ENCODE measurements at places on chromosomes 12 and 14.

- DNase-seq = no peak
Observed at GRCh38 chr12:66014818-66015217, 115.7 kb downstream of the LLPH start.

DNA sequence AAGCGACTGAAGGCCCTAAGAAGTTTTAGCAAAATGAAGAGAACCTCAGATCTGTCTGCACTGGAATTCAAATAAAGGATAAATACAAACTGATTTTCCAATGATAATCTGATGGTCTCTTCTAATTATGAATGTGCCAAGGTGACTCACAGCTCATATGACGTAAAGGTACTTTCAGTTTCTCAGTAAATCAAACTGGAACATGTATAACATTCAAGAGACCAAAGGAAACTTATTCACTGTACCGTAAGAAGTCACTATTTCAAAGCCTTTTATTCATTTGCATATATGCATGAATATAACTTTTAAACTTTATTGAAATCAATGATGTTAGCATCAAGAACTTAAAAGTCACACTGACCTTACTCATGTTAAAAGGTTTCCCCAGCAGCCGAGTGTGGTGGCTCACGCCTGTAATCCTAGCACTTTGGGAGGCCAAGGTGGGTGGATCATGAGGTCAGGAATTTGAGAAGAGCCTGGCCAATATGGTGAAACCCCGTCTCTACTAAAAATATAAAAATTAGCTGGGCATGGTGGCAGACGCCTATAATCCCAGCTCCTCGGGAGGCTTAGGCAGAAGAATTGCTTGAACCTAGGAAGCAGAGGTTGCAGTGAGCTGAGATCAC is 52.2 kb downstream of the ATXN2 start:
- DNase-seq = no peak

DNA sequence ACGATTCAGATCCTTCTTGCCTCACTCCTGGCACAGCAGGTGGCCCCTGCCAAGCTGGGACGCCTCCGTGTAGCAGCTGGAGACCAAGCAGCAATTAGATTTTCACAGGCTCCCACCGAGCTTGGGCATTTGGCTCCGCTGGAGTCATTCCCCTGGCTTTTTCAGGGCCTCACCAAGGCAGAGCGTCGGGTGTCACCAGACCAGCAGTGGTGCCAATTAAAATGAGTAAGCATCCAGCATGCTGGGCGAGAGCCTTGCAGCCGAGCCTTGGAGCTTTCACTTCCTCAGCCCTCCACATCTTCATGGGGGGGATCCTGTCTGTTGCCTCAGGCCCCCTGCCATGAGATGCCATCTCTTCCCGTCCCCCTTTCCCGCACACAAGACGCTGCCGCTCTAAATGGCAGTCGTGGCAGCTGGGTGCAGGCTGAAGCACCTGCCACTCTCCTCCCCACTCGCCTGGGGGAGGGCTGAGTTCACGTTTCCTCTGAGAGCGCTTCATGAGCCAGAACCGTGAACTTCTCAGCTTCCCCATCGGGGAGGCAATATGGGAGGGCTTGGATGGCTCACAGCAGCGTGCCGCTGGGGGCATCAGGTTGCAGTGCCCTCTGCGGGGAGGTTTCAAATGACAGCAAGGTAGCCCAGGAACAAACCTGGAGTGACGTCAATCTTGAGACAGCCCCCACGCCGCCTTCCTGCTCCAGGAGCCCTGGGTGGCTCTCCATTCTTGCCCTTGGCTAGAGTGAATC is 11.7 kb downstream of the TPCN1 start:
- no peak for DNase-seq

DNA sequence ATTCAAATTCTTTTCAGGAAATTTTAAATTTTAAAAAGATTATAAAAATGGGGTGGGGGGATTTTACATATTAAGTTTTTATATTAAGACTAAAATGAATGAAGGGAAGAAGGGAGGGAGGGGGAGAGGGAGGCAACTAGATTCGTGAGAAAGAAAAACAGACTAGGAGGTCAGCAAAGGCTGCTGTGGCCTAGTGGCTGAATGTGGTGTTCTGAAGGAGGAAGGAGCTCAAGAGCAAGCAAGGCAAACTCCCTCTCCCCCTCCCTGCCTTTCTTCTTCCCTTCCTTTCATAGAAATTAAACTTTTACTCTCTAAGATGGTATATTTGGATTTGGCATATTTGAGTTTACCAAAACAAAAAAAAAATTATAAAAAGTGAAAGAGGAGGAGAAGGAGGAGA is 18.1 kb downstream of the DYRK2 start:
- no peak for DNase-seq

DNA sequence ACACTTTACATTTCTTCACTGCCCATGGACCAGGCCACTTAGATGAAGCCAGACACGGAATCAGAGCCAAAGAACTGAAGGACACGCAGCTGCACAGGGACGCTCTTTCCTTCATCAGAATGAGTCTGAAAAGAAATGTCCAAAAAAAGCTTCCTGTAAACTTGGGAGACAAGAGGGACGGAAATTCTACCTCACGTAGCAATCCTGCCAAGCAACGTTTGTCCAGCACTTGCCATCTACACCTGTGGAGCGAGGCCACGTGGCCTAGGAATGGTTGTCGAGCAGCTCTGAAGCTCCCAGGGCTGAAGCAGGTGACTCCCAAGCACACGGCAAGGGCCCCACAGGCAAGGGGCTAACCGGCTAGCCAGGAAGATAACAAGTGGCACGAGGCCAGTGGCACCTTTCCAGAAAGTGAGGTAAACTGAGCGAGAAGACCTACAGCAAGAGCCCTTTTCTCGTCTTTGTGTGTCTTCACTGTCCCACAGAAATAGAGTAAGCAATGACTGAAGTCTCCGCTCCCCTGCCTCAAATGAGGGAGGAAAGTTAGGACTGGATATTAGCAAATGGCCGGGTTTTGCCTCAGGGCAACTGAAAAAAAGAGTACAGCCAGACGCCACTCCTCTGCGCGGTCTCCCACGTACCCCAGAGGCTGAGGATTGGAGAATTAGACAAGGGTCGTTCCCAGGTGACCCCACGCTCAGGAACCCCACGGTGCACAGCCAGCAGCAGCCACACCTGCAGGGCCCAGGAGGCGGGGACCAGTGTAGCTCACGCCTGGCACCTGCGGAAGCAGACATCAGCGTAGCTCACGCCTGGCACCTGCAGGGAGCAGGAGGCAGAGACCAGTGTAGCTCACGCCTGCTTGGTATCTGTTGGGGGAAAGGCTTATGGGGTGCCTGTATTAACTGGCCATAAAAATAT is 7.7 kb downstream of the ZNF605 start:
- DNase-seq = no peak

GRCh38 chr14:75587388-75587787 is 9.0 kb downstream of the FLVCR2 start:
- no peak for DNase-seq

- peak; percentile 34 for DNase-seq
Observed at GRCh38 chr12:6701078-6701768, 608 bp upstream of the PIANP start.

DNA sequence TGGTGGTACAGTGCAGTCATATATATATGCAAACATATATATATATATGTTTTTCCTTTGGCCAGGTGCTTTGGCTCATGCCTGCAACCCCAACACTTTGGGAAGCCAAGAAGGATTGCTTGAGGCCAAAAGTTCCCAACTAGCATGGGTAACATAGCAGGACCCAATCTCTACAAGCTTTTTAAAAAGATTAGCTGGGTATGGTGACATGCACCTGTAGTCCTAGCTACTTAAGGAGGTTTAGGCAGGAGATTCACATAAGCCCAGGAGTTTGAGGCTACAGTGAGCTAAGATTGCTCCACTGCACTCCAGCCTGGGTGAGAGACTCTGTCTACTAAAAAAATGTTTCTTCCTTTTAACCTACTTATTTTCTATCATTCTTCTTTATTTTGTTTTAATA is 10.2 kb downstream of the PZP start:
- no peak for DNase-seq

DNA sequence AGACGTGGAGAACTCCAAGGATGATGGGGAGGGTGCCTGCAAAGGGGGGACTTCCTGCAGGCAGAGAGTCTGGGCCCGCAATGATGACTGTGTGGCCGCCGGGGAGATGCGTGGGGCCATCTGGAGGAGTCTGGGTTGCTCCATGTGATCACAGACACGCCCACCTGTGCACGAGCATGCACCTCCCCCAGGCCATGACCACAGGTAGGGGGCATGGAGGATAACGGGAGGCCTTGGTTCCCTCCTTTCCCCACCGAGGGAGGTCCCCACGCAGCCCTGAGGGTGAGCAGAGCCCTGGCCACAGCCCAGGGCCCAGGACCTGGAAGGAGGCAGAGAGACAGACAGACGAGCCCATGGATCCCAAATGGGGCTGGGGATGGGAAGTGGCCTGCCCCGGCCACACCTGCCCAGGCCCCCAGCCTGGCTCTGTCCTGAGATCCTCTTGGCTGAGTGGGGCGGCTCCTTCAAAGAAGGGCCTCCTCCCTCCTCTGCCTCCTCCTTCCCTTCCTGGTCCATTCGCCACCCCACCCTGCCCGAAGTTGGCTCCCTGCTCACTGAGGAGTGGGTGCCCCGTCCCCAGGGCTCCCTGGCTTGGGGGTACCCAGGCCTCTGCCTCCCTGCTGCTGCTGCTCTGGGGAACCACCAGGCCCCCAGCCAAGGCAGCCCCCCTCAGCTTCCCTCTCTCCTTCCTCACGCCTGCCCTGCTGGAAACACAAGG is 138.2 kb downstream of the CALM1 start:
- DNase-seq = no peak

GRCh38 chr14:62162998-62163589 is 400.9 kb downstream of the SNAPC1 start:
- peak; percentile 55 for DNase-seq

GRCh38 chr14:99896361-99896760 is 103.1 kb downstream of the EML1 start:
- DNase-seq = no peak

DNA sequence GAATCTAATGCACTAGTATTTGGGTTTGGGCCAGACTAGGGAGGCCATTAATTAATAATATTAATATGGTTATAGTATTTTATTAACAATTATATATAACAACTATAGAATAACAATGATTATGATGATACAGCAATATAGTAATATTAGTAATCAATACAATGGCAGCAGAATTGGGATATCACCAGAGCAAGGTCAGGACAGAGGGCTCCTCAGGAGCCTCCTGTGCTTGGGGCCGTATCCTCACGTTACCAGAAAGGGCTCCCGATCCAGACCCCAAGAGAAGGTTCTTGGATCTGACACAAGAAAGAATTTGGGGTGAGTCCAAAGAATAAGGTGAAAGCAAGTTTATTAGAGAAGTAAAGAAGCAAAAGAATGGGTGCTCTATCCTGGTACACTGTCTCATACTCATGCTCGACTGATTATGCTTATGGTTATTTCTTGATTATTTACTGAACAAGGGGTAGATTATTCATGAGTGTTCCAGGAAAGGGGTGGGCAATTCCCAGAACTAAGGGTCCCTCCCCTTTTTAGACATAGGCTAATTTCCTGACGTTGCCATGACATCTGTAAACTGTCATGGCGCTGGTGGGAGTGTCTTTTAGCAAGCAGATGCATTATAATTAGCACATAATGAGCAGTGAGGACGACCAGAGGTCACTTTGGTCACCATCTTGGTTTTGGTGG is 61.6 kb downstream of the RIN3 start:
- no peak for DNase-seq

GRCh38 chr14:67722293-67722692 is 20.6 kb downstream of the RDH12 start:
- DNase-seq = peak; percentile 12

DNA sequence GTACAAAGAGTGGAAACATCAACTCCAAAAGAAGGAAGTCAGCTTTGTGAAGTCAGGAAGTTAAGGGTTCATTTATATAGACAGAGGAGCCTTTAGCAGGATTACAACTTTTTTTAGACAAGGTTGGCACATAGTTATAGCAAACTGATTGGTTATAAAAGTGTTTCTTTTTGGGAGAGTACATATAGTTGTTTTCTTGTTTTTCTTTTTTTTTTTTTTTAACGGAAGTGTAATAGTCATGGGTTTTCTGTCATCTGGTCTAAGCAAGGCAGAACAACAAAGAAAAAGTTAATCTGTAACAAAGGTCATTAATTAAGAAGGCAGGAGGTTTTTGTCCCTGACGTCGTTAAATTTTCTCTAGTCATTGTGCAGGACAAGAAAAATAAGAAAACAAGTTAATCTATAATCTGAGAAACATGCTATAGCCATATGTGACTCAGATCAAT is 13.0 kb upstream of the MFAP5 start:
- DNase-seq = no peak

DNA sequence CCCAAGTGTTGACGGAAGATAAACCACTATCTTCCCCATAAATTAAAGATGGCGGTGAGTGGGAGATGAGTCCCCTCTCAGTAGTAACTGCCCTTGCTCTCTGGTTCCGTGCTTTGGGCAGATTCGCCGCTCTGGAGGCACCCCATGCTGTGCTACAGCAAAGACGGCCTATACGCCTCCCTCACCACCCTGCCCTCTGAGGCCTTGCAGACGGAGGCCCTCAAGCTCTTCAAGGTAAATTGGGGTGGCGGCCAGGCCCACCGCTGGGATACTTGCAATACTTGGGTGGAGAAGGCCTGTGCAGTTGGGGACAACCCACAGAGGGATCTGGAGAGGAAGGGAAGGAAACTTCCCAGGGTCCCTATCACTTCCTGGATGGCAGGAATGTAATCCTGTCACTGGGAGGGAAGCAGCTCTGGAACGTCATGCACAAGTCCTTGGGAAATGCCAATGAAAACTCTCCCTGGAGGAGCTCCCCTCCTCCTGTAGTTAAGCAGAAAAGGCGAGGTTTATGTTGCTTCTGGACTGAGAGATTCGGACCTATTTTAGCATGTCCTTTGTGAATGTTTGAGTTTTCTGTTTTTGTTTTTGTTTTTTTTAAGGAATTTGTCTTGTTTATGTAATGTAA is 22.8 kb downstream of the PIGH start:
- no peak for DNase-seq

GRCh38 chr12:64461634-64462414 is 9.9 kb downstream of the TBK1 start:
- peak; percentile 49 for DNase-seq

Measured in HT1080 (cell line).